ENCODE measurements at places on chromosomes 1 and 21.

DNA sequence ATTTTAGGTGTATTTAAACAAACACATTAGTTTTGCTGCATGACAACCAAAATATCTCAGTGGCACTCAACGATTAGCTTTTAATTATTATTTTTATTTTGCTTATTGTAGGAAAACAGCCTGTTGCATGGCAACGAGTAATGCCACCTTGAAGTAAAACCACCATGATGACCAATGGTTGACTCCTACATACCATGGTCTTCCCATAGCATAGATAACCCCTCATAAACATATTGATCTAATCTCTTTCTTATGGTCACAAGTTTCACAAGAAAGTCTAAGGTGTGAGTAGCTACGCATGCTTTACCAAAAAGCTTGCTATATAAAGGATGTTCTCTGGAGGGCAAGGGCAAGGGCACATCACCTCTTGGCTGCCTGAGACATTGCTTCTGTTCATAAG is 61.5 kb upstream of the PTBP2 start:
- no peak for DNase-seq

DNA sequence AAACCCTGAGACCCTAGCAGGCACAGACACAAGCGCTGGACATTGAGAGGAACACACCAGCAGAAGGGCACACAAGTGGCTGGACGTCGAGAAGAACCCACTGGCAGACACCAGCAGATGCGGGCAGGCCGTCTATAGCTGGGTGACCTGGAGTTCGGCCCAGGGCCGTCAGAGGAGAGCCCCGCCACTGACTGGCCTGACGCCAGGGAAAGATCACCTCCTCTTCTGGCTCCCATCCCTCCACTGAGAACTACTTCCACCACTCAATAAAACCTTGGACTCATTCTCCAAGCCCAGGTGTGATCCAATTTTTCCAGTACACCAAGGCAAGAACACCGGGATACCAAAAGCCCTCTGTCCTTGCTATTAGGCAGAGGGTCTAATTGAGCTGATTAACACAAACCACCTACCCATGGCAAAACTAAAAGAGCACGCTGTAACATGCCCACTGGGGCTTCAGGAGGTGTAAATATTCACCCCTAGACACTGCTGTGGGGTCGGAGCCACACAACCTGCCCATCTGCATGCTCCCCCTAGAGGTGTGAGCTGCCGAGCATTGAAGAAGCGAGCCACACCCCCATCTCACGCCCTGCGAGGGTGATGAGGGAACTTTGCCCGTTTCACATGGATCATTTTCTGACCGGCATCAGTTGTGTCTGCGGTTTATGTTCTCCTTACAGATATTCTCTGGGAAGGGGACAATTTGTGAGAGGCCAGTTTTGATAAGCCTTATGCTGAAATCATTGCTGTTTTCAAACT is 104.8 kb downstream of the HLX start:
- DNase-seq: peak; percentile 22

- DNase-seq: no peak
These were observed 123.6 kb upstream of the LHX8 start for GRCh38 chr1:75010547-75010946.

GRCh38 chr1:5164158-5164557 is 509.7 kb downstream of the AJAP1 start:
- DNase-seq: no peak

- peak; percentile 29 for DNase-seq
These were observed 28.9 kb upstream of the CD101 start for GRCh38 chr1:116972674-116973030.

GRCh38 chr1:161440312-161440894 is 64.9 kb upstream of the FCGR2A start:
- DNase-seq: peak; percentile 87

DNA sequence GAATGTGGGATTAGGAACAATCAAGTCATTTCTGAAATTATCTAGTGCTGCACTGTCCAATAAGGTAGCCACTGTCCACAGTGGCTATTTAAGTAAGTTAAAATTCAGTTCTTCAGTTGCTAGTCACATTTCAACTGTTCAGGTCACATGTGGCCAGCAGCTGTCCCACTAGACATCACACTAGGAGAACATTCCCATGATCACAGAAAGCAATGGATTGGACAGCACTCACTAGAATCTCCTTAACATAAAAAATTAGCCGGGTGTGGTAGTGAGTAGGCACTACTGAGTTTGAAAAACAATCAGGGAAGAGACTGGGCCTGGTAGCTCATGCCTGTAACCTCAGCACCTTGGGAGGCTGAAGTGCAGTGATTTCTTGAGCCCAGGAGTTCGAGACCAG is 33.6 kb downstream of the NUP133 start:
- DNase-seq: no peak

- no peak for DNase-seq
These were observed 9.1 kb upstream of the PCNX2 start for GRCh38 chr1:233304489-233305102.

GRCh38 chr1:27527223-27527889 is 37.4 kb upstream of the WASF2 start:
- DNase-seq: no peak

- no peak for DNase-seq
These were observed 59.8 kb upstream of the HAO2 start for GRCh38 chr1:119308806-119309205.

- DNase-seq: no peak
These were observed 100.3 kb downstream of the RNF220 start for GRCh38 chr1:44505210-44505993.

DNA sequence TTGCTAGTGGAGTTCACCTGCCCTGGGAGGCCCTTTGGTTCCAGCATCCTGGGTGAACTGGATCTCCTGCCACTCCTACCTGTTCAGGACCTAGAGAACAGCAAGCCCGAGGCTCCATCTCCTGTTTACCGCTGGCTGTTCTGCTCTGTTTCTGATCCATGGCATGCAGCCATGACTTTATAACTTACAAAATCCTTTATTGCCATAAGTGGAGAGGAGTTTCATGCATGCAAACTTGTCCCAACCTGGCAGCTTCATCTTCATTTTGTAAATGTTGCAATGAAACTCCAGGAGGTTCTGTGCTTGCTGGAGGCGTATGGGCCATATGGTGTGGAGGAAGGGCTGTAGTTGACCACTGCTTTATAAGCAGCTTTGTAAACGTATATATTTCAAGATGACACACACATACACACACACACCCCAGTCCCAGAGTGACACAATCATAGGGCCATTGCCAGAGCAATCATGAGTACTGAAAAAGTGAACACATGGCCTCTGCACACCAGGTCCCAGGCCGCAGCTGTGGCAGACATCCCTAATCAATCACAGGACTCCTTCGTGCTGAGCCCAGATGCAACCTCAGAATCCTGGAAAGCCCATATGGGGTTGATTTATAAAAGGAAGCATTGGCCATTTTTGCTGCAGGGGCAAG is 69.0 kb downstream of the UBIAD1 start:
- DNase-seq: no peak

DNA sequence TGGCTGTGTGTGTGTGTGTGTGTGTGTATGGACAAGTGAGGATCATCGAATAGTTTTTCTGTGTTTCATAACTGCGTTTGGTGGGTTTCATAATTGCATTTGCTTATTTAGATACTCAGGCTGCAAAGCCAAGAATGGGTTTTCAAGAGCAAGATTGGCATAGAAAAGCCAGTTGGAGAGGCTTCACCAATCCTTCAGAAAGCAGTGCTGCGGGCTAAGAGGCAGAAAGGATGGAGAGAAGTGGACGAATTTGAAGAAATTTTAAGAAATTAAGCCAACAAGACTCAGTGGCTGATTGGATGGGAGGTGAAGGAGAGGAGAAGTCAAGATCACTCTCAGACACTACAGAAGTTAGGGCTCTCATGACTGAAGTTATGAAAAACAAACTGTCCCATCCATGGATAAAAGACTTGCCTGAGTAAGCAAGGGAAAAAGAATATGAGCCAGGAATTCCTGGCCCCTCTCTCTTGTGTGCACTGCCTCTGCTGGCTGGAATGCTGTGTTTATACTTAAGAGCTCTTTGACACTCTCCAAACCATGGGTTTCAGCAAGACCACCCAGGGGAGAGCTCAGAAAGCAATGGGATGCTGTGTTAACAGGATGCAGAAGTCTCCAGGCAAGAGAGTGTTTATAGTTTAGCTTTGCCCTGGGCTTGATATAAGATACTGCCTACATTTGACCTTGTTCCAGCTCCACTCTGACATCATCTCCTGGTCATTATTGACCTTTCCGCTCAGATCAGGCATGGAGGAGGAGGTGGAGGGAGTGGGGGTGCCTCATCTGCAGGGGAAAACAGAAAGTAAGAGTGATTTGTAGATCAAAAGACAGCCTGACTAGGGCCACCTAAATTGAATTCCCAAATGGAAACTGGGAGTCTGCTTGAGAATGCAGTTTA is 232.0 kb upstream of the PLXNA2 start:
- DNase-seq: no peak

DNA sequence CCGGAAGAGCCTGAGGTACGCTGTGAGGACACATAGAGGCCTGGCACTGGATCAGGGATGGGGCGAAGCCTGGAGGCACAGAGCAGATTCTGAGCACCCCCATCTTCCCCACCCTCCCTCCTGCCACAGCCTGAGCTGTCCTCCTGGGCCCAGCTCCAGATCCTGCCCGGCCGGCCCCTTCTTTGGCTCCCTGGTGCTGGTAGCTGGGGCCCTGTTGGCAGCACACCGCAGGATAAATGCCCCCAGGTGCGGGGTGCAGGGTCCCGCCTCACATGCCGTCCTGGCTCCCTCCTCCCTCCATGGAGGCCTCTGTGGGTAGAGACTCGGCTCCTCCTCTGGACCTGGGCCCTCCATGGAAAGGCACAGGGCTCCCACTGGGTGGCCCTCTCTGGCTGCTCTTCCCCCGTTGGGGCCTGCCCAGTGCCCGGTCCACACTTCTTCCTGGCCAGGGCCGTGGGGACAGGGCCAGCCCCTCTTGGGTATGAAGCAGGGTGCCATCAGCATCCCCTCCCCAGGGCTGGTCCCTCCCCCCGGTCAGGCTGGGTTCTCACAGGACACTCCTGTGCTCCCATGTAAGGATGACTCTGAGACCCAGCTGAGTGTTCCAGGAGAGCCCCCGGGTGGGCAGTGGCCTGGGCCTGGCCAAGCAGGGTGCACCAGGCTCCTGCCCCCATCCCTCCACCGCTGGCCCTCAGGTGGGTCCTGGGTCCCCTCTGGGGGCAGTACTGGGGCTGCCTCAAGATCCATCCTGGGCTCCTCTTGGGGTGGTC is 1.1 kb upstream of the OBSCN start:
- no peak for DNase-seq

DNA sequence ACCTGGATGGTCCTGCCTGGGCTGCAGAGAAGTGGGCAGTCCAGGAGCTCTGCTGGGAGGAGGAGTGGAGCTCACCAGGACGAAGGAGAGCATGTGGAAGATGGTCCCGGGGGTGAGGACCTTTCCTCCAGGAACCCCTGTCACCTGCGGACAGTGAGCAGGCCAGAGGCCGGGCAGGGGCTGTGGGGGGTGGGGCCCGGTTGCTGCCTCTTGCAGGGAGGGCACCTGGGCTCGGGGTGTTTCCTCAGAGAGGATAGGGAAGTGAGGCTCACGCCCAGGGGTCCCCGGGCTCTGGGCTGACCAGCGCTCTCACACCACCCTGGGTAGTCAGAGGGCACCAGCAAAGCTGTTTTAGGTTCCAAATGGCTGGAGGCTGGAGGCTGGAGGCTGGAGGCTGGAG is 22.7 kb upstream of the PEX10 start:
- DNase-seq: no peak

GRCh38 chr1:187619175-187619574 is 790.4 kb downstream of the PLA2G4A start:
- DNase-seq: no peak

DNA sequence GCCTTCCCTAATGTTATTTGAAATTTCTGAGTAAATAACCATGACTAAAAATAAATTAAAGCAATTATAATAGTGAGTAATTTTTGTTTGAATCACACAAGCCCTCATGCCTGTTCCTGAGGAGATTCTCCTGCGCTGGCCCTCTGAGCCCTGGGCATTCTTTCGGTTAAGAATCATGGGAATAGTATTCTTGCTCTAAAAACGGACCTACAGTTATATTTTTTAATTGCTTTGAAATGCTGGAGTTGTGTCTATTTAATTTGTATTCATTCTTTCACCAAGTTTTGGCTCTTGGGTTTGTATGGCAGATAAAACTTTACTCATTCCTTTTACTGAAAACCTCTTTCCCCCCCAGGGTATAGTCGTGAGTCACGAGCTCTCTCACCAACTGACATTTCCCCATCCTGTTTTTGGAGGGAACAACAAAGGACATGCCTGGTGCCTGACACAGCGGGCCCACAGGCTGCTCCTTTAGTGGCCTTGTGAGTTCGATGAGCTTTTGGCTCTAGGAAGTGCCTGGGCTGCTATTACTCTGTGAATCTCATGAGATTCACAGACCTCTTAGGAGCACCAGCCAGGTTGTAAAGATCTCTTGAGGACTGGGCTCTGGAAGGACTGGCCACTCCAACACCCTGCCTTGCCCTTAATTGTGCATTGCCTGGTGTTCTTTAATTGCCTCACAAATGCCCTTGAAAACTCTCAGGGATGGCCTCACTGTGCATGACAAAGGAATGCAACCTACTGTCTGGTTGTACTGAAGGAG is 58.6 kb downstream of the DDR2 start:
- peak; percentile 95 for DNase-seq

GRCh38 chr1:170929835-170930554 is 5.3 kb upstream of the MROH9 start:
- peak; percentile 45 for DNase-seq

DNA sequence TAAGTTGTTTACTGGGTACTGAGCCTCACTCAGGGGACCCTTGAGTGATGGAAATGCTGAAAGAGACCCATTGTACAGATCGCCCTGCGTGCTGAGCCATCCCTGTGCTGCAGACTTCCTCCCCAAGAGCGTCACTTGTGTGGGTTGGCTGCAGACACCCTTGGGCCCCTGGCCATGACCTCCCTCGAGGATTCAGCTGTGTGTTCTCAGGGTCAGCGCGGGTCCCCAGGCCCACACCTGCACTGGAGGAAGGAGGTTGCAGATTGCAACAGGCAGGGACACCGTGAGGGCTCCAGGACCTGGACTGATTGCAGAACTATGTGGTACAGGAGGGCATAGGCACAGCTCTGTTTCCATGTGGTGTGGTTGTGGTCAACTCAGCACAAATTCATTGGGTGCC is 4.4 kb downstream of the SNAP47 start:
- DNase-seq: no peak

DNA sequence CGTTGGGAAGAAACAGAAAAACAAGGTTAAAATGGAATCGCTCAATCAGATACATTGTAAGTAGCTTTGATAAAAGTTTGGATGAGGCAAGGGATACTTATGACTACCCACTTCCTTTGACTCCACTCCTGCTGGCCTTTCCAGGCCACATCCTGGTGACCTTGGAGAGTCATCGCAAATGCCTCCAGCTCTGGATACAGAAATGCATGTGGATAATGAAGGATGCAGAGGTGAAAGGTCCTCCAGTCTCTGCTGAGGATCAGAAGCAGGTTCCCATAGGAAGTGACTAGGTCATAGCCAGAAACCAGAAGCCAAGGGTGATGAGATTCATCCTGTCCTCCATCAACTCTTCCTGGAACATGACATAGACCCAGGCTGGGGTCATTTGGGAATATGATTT is 6.2 kb upstream of the CAMK1G start:
- no peak for DNase-seq

GRCh38 chr21:28334407-28334806 is 658.3 kb downstream of the LTN1 start:
- DNase-seq: peak; percentile 5

- no peak for DNase-seq
These were observed 1343.3 kb upstream of the ADGRL2 start for GRCh38 chr1:80457409-80457808.

All from Daoy (cell line).